ENCODE measurements at places on chromosomes 1 and 21. TPM values are rescaled to one million over a fixed set of nuclear protein-coding genes. Genes with fewer than 3 reads are reported as not detected.

The NR5A2 gene
- total RNA-seq = not detected

The NLRP3 gene
- total RNA-seq = 0.16 TPM

The NIBAN1 gene
- 17.1 TPM for total RNA-seq

The LORICRIN gene
- not detected for total RNA-seq

The GJC2 gene
- 0.69 TPM for total RNA-seq

The AMY1A gene
- total RNA-seq = not detected

The NES gene
- 0.05 TPM for total RNA-seq

The CAPZA1 gene
- 241 TPM for total RNA-seq

The IBA57 gene
- 10.8 TPM for total RNA-seq

The NEXN gene
- 0.64 TPM for total RNA-seq

The HSPB7 gene
- total RNA-seq = not detected

The UBAP2L gene
- total RNA-seq = 277 TPM

The HNRNPU gene
- total RNA-seq = 611 TPM

The PEAR1 gene
- 0.09 TPM for total RNA-seq

The DNAI4 gene
- total RNA-seq = 0.26 TPM

The PKLR gene
- total RNA-seq = 0.09 TPM
